ENCODE measurements at places on chromosomes 16 and 17.

DNA sequence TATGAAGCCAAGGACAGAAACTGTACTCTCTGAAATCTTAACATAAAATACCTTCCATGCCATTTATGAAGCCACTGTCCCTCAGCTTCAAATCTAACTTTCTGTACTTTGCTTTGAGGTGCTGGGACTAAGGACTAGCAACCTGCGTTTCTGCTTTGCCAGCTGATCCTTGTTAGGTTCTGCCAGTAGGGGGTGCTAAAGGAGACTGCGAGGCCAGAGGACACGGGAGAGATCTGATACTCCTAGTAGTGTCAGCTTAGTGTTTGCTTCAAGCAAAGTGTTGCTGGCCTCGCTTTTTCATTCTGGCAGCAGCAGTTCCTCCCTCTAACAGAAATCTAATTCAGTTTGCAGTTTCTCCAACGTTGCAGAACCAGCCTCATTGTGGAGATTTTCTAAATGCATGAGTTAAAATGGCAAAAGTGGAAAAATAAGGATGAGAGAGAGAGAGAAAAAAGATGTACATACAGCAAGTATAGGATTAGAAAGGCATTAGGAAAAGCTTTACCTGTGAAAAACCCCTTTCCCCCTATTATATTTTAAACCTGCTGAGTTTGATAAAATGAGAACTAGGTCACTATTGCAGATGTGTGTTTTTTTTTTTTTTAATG, 297.5 kb downstream of the CA10 start:
- no peak for DNase-seq

- DNase-seq, result no peak
Observed at GRCh38 chr17:13785981-13786598, 184.4 kb upstream of the HS3ST3A1 start.

DNA sequence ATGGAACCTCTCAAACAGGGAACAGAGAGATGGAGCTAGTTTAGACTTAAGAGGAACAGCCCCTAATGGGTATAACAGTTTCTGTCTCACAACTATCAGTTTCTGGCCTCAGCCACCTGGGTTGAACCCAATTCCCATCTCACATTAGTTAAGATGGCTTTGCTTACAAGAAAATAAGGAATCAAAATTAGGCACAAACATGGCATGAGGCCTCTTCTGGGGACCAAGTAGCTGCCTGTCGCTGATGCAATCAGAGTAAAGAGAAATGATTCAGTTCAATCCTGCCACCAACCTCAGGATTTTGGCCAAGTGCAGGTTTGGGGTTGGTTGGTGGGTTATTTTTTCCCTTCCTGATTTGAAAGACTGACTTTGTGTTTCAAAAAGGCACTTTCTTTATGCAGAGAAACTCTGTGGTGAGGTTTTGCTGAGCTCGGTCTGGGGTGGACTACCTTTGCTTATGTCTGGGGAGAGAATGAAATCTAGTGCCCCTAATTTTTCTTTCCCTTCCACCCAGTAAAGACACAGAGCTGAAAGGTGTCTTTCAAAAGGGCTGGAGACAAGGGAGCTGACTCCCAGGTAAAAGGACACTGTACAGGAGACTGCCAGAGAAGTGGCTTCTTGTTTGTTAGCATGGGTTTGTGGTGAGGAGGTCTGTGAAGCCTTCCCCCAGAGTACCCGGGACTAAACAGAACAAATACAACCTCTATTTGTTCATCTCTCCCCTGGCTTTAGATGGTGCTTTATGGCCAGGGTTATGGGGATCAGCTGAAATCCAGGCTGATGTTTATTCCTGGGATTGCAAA, 44.8 kb upstream of the NFAT5 start:
- no peak for DNase-seq

DNA sequence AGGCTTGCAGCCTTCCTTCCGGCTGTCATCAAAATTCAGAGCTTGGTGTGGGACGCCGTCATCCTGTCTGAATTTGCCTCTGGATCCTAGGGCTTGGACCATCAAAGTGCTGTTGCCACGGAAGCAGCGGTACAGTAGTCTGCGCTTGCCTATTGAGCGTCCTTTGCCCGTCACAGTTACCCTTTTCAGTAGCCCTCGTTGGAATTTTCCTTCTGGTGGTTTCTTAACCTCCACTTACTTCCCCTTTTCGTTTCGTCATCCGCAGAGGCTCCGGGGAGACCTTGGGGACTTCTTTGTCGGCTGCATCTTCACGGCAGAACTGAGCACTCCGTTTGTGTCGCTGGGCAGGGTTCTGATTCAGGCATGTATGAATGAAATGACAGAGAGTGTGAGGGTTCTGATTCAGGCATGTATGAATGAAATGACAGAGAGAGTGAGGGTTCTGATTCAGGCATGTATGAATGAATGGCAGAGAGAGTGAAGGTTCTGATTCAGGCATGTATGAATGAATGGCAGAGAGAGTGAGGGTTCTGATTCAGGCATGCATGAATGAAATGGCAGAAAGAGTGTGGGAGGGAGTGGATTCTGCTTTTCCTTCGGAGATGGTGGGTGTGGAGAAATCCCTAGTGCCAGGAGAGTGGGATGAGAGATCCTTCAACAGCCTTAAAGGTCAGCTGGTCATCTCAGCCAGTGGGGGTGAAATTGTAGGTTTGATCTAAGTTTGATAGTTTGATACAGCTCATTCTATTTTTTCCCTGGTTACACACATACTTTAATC, 8.0 kb downstream of the TLCD3A start:
- DNase-seq, result no peak

DNA sequence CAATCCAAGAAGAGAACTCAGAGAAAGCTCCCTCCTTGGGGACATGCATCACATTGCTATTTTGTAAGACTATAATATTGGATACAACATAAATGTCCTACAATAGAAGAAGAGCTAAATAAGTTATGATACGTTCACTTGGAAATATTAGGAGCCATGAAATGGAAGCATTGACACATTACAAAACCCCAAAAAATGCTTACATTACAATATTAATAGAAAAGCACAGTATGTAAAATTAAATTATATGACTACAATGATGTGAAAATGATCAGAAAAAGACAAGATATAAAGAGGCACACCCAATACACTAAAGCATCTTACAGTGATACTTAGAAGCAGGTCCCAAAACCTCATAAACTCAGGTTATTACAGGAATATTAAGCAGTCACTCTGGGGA, 694.1 kb downstream of the TOX3 start:
- no peak for DNase-seq

GRCh38 chr17:82241183-82241925, 12.5 kb downstream of the SLC16A3 start:
- DNase-seq, result no peak

- DNase-seq, result no peak
Observed at GRCh38 chr17:39151943-39152818, 744 bp upstream of the PLXDC1 start.

- no peak for DNase-seq
Observed at GRCh38 chr17:36600936-36601302, 464 bp upstream of the MRM1 start.

GRCh38 chr17:4901108-4901647, 1.7 kb downstream of the CHRNE start:
- no peak for DNase-seq

DNA sequence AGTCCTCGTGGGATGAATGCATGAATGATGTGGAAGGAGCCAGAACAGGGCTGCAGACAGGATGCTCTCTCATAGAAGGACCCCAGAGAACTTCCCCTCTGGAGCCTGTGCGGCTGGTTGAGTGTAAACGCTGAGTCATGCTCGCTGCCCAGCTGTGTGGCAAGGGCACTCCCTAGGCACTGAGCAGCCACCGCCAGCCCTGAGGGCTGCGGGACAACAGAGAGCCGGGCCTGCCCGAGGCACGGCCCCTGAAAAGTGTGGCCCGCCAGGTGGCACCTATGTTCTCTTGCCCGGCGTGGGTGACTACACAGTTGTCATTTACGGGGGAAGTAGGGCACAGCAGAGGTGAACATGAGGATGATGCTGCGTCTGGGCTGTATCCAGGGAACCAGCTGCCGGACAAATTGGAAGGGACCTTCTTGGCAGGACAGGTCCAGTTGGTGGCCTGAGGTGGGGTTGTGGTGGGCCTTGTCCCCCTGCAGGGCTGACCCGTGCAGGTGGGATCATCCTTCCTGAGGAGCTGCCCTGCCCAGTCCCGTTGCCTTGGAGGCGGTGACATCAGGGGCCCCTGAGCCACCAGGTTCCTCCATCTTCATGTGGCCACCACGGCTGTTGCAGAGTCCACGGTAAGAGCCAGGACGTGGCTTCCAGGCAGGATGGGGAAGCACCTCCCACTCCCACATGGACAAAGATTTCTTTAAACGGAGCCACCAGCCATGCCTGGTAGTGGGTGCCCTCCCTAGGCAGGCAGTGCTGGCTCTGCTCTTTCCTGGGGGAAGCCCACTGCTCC, 94.8 kb upstream of the CBX4 start:
- DNase-seq, result no peak

DNA sequence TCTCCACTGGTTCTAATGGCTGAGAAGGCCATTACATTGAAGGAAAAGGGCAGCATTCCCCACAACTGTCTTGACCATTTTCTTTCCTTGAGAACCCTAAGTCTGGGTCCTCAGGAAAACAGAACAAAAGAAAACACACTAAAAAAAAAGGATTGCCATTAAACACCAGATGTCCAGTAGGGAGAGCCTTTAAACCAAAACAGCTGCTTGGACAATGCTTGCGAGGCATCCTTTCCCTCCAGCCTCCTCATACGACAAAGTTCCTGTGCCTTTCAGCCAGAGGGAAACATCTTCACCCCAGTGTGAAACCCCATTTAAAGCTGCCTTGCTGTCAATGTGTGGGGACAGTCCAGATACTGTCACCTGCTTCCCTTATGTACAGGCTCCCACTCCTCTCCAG, 74.3 kb downstream of the MMD start:
- DNase-seq, result no peak

GRCh38 chr16:74448990-74449389, 27.7 kb upstream of the CLEC18B start:
- DNase-seq, result peak; percentile 89

DNA sequence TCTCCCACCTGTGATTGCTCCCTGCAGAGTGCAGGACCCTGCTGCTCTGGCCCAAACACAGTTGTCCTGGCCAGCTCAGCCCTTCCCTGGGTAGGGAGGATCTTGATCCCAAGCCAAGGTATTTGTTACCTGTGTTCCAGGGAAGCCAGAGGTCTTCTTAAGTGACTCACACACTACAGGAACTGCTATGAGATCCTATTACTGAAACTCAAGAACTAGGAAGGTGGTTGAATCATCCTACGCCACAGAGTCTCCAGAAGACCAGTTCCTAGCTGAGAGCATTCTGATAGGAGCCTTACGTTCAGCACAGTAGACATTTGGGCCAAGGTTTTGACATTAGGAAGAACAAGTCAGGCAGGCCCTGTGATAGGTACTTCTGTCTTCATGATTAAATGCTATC, 12.0 kb downstream of the CHST6 start:
- DNase-seq, result no peak

GRCh38 chr17:61223725-61224124, 175.9 kb upstream of the TBX2 start:
- DNase-seq, result no peak

DNA sequence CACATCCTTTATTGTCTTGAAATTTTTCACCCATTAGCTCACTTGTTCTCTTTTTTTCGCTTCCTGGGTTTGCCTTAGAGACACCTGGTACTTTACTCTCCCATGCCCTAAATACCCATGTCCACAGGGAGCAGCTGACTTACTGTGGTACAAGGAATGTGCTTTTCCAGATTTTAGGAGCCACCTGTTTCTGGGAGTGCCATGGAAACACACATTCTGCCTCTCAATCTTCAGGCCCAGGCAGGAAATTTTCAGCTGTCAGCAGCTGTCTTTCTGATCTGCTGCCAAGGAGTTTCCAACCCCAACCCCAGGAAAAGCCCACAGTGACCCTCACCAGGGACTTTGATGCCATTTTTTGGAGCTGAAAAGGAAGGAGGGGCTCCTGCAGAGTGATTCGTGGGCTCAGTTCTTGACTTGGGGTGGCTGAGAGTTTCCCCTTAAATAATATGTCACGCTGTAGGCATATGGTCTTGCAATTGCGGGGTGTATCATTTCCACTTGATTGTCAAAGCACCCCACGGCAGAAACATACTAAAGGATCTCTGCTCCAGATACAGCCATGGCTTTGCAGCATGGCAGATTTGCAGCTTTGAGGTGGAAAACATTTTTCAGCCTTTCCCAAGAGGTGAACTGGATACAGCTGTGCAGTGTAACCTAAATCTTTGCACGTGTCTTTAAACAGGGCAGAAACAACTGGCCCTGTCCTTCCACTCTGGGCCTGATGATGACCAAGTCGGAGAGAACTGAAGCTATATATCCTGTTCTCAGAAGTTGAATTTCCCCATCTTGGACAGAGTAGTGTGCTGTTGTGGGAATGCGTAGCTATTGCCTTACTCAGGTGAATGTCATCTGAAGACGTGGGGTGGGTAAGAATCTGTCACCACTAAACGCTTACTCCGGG, 19.2 kb downstream of the RBFOX1 start:
- no peak for DNase-seq

GRCh38 chr17:79942011-79942405, 93.7 kb downstream of the TBC1D16 start:
- DNase-seq, result no peak

DNA sequence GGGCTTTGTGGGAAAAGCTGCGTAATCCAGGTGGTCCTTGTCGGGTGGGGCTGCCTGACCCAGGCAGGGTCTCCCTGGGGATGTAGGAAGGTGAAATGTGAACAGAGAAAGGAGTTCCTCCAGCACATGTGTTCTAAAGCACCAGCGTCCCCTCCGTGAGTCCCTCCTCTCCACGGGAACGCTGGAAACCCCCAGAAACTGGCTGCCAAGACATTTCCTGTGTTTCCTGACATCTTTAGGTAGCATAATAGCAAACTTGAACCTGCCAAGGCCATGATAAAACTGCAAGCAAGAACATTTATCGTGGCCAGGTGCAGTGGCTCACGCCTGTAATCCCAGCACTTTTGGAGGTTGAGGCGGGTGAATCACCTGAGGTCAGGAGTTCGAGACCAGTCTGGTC, 12.6 kb upstream of the PYDC1 start:
- no peak for DNase-seq

DNA sequence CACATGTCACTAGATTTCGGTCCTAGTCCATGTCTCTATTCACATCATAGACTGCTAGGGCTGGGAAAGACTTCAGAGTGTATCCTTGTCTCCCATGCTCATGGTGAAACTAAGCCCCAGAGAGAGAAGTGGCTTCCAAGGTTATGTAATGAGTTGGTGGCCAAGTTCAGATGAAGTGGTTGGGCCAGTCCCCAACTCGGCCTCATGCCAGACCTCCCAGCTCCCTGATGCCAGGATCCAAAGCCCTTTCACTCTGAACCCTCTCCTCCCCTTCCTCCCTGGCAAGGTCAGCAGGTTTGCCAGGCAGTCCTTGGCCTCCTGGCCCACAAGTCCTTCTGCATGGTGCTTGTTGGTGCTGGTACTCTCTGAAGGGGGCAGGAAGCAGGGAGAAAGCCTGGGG, 189.7 kb downstream of the AXIN2 start:
- DNase-seq, result no peak

DNA sequence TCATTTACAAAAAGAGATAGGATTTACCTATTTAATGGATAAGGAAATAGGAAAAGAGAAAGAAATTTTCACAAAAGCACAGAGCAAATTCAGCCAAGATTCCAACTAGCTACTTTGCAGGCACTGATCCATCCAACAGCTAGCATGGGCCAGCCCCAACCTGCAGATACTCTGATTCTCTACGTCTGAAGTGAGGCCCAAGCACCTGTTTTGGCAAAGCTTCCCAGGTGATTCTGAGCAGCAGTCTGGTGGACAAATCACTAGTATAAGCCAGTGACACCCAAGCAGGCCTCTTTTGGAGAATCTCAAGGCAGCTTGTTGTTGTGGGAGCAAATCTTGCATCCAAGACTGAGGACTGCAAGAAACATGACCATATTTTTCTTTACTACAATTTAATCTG, 20.9 kb upstream of the CALB2 start:
- DNase-seq, result no peak

GRCh38 chr17:81440051-81440471, 44.8 kb downstream of the BAHCC1 start:
- no peak for DNase-seq
